ENCODE measurements at places on chromosomes 12 and 14.

GRCh38 chr12:86931714-86932113 is 675.5 kb upstream of the MGAT4C start:
- DNase-seq: no peak

DNA sequence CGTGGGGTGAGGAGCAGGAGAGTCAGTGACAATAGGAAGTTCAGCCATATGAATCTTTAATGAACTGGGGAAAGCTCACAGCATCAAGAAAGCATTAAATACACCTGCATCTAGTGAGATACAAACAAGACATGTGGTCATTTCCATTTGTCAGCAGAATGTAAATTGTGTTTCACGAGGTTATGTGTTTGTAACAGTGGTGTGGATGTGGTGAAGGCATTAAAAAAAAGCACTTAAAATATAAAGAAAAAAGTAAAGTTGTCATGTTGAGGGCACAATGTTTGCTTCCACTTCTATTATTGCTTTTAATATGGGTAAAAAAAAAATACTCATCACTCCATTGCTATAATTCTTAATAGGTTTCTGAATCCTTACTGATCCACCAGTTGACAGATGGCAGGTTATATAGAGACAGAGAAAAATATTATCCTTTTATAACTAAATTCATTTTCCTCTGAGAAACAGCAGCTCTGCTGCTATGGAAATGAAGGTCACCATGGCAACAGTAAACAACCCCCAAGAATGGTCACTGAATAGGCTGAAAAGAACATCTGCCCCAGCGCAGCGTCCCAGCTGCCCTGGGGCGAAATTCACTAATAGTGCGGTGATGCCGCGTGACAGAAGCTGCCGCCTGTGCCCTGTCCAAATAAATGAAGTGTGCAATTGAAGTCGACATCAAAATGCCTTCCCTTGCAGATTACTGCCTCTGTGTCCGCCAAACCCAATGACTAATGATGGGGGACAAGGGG is 226.1 kb downstream of the FOXN3 start:
- DNase-seq: no peak

- no peak for DNase-seq
Measured at GRCh38 chr12:88179436-88180014, 37.4 kb downstream of the TMTC3 start.

- no peak for DNase-seq
Measured at GRCh38 chr14:53715193-53715721, 241.4 kb downstream of the BMP4 start.

DNA sequence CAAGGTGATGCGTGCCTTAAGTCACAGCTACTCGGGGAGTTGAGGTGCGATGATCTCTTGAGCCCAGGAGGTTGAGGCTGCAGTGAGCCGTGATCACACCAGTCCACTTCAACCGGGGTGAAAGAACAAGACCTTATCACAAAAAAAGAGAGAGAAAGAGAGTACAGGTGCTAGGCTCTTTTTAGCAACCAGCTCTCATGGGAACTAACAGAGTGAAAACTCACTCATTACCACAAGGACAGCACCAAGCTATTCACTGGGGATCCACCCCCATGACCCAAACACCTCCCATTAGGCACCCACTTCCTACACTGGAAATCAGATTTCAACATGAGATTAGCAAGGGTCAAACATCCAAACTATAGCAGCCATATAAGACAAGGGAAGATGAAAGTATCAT is 164.2 kb downstream of the NDUFA12 start:
- DNase-seq: no peak

- no peak for DNase-seq
Measured at GRCh38 chr12:21456291-21456780, 18.9 kb downstream of the PYROXD1 start.

DNA sequence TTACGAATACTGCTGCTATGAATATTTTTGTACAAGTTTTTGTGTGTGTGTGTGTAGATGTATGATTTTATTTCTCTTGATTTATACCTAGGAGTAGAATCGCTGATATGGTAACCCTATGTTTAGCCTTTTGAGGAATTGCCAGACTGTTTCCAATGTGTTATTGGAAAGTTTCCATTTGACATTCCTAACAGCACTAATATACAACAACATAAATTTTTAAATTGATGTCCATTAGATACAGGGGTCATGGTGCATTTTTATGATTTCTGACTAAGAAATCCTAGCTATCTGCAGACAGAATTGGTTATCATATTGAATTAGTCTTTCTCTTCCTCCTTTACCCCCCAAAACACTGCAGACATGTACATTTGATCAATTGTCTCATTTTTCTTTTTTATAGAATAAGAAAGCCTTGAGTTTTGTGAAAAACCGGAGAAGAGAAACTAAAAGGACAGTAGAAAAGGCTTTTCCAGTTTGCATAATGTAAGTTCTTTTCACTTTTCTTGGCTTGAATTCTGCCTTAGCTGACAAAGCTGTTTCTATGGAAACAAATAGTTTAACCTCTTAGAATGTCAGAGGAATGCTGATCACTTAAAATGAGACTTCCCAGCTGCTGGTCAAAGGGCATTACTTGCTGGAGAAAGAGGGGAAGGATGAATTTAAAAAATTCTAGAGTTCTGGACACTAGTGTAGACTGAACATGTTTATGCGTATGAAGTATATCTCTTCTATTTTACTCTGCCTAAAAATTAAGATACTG is 28.2 kb downstream of the PALS1 start:
- DNase-seq: no peak

DNA sequence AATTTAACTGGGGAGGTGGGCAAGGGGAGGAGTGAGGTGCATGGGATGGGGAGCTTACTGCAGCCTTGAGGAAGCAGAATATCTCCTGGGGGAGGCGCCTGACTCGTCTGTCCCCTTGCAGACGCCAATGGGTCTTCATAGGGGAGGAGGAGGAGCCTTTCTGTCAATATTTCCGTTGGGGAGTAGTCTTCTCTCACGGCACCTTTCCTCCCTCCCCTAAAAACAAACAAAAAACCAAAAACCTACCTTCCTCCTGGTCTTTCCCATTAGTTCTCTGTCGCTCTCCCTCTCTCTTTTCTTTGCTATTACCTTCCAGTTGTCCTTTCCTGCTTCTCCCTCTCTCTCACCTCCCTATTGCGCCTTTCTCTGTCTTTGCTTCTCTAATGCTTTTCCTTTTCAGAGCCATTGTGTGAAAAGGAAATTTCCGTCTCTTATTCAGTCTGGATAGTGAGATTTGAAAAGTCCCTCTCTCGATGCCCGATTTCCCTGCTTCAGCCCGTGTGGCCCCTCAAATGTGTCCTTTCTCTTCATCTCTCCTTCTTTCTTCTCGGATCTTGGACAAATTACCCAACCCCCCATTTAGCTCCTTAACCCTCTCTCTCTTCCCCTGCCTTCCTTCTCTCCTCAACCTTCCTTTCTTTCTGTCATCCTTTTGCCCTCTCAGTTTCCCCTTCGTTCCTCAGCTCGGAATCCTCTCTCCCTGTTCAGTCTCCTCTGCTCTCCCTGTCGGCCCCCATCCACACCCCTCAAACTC is 5.9 kb downstream of the GPR84 start:
- DNase-seq: peak; percentile 69

GRCh38 chr14:102923925-102924486 is 1.5 kb downstream of the AMN start:
- no peak for DNase-seq

DNA sequence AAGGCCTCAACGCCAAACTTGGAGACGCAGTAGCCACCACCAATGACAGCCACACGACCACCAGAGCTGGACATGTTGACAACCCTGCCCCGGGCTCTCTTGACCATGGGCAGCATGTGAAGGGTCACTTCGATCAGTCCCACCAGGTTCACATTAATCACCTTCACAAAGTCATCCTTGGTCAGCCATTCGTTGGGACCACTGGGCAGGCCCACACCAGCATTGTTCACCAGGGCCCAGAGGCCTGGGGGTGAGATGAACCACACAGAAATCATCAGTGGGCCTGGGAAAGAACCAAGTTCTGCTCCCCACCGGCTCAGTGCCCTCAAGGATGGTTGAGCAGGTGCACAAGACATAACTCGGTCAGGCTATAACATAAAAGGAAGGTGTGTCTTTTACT is 4.0 kb downstream of the SDR9C7 start:
- no peak for DNase-seq

DNA sequence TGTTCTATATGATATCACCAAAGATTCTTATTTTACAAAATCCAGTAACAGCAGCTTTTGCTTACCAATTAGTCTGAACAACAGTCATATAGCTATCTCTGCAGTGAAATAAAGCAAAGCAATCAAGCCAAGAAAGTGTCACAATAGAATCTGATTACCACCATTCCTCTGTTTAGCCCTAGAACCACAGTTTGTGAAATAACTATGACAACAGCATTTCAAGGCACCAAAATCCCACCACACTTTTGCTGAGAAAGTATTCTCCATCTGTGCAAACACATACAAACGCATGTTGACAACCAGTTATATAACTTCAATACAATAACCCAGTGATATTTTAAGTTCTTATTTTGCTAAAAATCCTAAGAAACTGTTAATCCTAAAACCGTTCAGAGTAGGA is 7.4 kb downstream of the PPP1R13B start:
- no peak for DNase-seq

DNA sequence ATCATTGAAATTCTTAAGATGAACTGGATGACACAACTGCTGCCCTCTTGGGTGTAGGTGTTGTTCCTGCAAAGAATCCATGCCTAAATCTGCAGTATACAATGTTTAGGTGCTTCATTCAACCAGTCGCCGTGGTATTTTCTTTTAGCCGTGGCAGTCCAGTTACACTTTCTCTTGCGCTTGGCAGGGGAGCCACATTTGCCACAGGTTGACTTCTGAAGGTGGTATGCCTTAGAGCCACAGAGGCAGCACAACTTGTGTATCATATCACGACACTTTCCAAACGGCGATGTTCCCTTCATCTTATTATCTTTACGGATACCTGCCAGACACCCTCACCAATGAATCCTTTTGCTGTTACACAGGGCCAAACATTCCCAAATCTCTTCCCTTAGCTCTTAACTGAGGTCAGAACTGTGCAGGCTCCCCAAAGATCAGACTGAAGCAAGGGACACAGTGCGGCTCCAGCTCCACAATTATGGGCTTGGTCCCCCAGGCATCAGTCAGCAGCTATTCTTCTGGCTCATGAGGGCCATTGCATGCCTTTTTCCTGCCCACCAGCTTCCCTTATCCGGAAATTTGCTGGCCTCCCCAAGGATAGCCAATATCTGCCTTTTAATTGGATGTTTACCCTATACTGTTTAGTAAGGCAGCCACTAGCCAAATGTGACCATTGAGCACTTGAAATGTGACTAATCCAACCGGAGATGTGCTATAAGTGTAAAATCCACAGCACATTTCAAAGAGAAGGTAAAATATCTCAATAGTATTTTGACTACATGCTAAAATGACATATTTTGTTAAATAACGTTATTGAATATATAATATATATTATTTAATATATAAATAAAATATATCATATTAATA is 50.7 kb downstream of the SENP1 start:
- DNase-seq: no peak

DNA sequence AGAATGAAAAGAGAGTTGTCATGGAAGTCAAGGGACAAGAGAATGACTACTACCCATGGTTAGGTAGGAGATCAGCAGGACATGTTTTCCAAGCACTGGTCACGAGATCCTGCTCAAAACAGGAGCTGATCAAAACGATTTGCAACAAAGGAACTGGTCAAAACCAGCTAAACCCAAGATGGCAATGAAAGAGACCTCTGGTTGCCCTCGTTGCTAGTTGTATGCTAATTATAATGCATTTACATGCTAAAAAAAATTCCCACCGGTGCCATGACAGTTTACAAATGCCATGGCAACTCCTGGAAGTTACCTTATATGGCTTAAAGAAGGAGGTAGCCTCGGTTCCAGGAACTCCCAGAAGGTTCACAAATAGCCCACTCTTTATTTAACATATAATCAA is 95.0 kb upstream of the OTX2 start:
- no peak for DNase-seq

DNA sequence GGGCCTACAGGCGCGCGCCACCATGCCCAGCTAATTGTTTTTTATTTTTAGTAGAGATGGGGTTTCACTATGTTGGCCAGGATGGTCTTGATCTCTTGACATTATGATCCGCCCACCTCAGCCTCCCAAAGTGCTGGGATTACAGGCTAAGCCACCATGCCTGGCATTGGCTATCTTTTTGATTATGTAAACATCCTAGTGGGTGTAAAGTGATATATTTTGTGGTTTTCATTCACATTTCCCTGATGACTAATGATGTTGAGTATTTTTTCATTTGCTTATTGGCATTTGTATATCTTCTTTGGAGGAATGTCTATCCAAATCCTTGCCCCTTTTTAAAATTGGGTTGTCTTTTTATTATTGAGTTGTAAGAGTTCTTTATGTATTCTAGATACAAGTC is 16.3 kb downstream of the CREBL2 start:
- DNase-seq: no peak

DNA sequence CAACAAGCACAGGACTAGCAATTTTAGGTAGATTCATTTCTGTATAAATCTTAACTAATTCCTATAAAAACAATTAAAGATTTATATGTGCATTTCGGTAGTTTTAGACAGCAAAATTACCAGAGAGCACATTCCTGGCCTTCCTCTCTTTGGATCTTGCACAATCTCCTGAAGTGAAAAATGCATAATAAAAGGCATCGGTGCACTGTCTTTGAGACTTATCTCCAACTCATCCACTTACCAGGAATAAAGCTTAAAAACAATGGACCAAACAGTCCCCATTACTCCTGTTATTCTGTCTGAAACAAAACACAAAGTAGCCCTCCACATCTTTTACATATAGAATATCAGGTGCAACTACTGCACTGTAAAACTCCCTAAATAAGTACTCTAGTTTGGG is 69.3 kb downstream of the HECTD1 start:
- no peak for DNase-seq

GRCh38 chr12:52895726-52896189 is 9.1 kb downstream of the KRT8 start:
- DNase-seq: no peak

DNA sequence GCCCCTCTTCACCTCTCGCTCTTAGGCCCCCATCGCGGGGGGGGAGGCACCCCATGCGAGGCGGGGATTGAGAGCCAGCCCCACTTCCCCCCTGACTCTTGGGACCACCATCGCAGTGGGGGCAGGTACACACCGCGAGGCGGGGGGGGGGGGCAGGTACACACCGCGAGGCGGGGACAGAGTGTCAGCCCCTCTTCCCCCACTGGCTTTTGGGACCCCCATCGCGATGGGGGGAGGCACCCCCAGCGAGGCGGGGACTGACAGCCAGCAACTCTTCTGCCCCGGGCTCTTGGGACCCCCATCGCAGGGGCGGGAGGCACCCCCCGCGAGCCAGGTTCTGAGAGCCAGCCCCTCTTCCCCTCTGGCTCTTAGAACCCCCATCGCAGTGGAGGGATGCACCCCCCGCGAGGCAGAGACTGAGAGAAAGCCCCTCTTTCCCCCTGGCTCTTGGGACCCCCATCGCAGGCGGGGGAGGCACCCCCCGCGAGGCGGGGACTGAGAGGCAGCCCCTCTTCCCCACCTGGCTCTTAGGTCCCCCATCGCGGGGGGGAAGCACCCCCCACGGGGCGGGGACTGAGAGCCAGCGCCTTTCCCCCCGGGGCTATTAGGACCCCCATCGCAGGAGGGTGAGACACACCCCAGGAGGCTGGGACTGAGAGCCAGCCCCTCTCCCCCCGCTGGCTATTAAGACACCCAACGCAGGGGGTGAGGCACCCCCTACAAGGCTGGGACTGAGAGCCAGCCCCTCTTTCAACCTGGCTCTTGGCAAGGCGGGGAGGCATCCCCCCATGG is 196.5 kb upstream of the PZP start:
- DNase-seq: no peak

- DNase-seq: no peak
Measured at GRCh38 chr12:56804169-56804568, 41.0 kb downstream of the HSD17B6 start.

- DNase-seq: no peak
Measured at GRCh38 chr12:128055567-128055966, 211.4 kb upstream of the TMEM132C start.

GRCh38 chr12:29563071-29563470 is 65.6 kb upstream of the OVCH1 start:
- DNase-seq: no peak
